AG04449 (cell line): ENCODE measurements at places on chromosomes 2 and 18.

- no peak for DNase-seq
Measured at GRCh38 chr2:62506421-62506750, 391 bp upstream of the TMEM17 start.

GRCh38 chr2:127226132-127226519 lies 6.0 kb upstream of the CYP27C1 start:
- DNase-seq, result no peak

DNA sequence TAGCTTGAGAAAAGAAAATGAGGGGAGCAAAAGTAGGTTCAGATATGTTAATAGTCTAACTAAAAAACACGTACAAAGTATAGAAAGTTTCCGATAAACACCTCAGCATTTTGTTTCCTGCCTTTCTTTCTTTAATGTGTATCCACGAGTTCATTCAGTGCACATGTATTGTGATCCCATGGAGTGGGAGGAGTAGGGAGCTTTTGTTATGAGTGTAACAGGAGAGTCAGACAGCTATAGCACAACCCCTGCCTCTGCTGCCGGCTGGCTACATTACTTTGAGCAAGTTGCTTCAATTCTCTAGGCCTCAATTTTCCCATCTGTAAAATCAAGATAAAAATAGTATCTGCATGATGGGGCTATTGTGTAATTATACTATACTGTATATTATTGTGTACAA lies 249.2 kb upstream of the FIGN start:
- DNase-seq, result no peak

DNA sequence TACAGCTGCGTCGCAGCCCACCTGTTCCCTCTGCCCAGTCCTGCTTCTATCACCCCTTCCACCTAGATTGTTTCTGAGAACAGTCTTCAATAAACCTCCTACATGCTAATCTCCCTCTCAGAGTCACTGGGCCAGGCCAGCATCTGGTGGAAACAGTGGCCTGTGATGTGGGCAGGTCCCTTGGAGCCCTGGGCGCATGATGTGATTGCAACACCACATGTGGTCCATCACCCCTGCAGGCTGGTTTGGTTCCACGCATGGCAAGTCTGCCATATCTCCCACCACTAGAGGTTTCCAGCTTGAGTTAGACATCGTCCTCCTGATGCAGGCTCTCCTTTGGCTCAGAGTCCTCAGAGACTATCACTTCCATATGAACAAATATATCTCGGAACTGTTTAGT lies 83.5 kb downstream of the PRKCE start:
- no peak for DNase-seq

DNA sequence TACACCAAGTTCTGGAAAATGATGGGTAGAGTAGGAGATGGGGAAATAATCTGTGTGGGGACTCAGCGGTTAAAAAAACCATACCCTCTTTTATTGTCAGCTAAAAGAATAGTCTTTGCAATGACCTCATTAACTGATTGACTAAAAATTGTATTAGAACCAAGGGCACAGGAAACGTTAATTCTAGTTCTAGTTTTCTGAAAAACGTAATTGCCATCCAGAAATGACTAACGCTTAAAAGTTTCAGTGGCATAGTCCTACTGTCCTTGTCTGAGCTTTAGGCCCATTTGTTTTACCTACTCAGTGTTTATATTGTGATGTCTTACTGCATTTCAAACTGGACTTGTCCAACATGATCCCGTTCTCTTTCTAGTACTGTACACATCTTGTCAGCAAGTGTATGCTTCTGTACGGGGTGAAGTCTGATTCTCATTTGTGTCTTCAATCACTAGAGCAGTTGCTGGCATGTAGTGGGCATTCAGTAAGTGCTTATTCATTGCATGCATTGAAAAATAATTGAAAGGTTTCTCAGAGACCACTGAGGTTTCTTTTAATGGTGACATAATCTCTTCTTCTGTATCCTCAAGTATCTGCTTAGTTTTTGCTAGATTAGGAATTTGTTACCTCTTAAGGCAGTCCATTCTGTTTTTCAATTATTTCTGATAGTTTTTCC lies 81.5 kb downstream of the ZNF407 start:
- no peak for DNase-seq

DNA sequence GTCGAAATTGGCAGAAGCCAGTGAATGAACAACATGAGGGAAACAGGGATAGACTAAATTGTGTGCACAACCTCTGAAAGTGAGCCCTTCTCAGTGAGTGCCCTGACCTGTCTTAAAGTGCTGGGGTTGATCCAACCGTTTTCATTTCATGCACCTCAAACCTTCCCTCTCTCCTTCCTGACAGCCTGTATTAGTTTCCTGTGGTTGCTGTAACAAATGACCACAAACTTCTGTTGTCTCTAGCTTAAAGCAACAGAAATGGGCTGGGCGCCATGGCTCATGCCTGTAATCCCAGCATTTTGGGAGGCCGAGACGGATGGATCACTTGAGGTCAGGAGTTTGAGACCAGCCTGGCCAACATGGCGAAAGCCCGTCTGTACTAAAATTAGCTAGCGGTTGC lies 48.8 kb upstream of the PPP1CB start:
- DNase-seq, result no peak

GRCh38 chr18:13290856-13291271 lies 72.3 kb downstream of the LDLRAD4 start:
- no peak for DNase-seq

DNA sequence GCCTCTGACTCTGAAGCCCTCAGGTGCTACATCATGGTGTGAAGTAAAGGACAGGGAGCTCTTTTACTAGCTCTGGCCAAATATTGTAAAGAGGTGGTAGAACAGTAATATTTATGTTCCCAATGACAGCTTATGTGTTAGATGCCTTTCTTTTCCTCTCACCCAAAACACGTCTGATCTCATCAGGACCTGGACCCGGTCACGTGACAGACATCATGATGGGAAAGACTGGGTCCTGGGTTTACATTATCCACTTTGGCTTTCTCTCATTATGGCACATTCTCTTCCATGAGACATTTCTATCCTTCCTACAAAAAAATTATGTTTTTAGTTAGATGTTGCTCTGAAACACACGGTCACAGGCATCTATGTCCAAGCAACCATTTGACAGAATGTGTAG lies 548.7 kb upstream of the CDH7 start:
- DNase-seq, result no peak

DNA sequence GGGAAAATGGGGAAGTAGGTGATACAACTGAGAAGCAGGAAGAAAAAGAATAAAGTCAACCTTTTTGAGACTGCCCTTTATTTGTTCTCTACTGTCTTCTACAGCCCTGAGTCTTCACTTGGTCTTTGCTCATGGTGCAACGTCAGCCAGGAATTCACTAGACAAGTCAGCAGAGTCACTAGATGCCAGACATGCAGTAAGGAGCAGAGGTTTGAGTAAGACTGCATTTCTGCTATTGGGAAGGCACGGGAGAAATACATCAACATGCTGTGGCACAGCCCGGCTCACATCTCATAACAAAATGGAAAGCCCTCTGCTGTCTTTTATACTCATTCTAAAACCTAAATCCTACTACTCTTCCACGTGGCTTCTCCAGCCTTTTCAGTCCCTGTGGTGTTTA lies 67.1 kb downstream of the PRELID3A start:
- no peak for DNase-seq

DNA sequence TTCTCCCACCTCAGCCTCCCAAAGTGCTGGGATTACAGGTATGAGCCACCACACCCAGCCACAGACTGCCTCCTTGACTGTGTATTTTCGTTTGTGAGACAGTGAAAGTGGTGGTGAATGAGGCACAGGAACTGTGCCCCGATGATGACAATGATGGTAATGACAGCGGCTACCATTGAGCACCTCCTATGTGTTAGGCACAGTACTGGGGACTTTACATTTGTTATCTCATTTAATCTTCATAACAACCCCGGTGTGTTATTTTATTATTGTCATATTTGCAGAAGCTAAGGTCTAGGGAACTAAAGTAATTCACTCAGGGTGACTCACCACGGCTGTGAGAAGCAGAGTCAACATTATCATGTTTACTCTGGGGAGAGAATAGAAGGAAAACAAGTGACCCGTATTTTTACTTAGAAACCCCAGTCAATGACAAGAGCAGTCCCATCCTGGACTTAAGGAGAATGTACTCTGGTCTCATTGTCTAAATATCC lies 77.6 kb upstream of the ALPP start:
- DNase-seq, result no peak

DNA sequence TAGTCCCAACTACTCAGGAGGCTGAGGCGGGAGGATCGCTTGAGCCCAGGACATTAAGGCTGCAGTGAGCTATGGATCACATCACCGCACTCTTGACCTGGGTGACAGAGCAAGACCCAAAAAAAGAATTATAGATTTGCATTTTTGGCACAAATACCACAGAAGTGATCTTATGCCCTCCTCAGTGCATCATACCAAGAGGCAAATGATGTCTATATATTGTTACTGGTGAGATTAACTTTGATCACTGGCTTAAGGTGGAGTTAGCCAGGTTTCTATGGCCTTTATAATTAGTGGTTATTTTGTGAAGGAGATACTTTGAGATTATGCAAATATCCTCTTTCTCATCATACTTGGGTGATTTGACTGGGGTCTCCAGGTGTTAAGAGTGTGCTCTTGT lies 22.1 kb upstream of the CATIP start:
- DNase-seq, result no peak

DNA sequence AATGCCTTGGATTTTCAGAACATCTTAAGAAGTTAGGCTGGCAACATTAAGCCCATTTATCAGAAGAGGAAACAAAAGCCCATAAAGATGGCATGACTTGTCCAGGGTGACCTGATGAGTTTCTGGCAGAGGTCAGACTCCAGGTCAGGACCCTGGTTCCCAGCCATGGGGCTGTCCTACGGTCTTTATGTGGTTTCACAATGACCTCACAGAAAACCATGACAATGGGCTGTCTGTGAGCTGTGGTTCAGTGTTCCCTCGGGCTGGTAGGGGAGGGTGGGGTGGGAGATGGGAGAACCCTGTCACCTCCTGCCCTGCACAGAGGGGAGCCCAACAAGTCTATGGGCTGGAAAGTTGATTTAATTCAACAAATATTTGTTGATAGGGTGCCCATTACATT lies 101.8 kb downstream of the LOXHD1 start:
- DNase-seq, result no peak
